ENCODE measurements at places on chromosomes 4 and X.

GRCh38 chr4:145307763-145308430, 127.5 kb upstream of the OTUD4 start:
- DNase-seq = no peak

DNA sequence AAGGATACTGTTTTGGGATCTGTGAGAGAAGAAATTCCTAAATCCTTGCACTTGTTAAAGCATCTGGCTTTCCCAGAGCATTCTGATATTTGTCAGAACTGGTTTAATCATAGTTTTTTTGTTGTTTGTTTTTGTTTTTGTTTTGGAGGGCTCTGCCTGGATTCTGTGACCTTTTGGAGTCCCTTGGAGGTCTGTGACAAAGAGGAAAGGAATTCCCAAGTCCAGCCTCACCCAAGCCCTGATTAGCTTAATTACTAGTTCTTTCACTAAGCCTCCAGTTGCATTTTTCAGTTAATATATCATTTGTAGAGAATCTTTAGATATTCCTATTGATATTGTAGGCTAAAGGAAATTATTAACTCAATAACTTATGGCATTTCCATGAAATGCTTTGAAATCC, 711 bp downstream of the ACE2 start:
- no peak for DNase-seq

GRCh38 chr4:7434766-7435150, at the start of gene PSAPL1:
Gene PSAPL1, minus strand, starts transcription at chr4:7434930. Its CDS starts 51 bp downstream, at chr4:7434879.
- no peak for DNase-seq

- DNase-seq = no peak
Measured at GRCh38 chrX:70969635-70970481, 39.0 kb upstream of the SLC7A3 start.

- DNase-seq = no peak
Measured at GRCh38 chrX:129981200-129981553, 1.3 kb upstream of the BCORL1 start.

DNA sequence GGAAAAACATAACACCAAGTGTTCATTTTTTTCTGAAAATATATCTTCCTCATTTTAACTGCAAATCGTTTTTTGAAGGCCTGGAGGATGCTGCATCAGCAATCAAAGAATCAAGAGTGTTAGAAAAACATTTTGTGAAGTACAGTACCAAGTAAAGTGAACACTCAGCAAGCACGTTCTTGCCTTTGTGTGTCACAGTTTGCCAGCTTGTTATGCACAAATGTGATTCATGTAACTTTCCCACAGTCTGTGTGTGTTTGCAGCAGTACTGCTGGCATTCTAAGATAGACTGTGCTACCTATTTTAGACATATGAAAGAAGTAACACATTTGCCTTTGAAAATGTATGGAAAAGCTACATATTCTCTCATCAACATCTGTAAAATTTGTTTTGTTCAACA, 1617.7 kb downstream of the RPA4 start:
- no peak for DNase-seq

- no peak for DNase-seq
Measured at GRCh38 chr4:94660614-94661013, 97.1 kb upstream of the BMPR1B start.

- no peak for DNase-seq
Measured at GRCh38 chr4:23039818-23040217, 347.1 kb downstream of the GBA3 start.

DNA sequence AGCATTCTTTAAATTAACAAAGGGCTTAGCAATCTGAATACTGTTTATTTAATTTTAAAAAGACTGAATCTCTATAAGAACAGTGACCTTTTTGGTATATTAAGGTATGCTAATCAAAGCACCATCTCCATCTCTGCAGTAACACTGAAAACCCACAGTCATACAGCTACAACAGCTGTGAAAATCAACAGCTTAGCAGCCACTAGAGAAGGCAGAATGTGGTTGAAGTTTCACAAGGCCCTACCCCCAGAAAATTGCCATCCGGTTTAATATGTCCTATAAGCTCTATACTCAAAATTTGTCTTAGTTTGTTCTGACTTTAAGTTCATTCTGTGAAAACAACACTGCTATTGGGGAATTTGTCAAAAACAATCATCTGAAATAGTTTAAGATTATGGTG, 128.7 kb downstream of the OPHN1 start:
- no peak for DNase-seq

- DNase-seq = no peak
Measured at GRCh38 chr4:183177001-183177400, 77.9 kb downstream of the WWC2 start.

DNA sequence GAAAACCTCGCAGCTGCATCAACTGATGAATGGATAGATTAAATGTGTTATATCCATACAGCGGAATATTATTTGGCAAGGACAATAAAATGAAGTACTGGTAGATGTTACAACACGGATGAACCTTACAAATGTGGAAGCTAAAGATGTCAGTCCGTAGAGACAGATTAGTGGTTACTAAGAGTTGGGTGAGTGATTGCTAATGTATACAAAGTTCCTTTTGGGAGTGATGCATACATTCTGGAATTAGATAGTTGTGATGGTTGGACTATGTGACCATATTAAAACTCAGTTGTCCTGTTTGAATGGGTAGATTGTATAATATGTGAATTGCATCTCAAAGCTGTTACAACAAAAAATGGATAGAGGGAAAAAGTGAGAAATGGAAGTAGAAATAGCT, 2.8 kb downstream of the FIP1L1 start:
- DNase-seq = no peak

GRCh38 chrX:87941841-87942240, 424.2 kb downstream of the KLHL4 start:
- no peak for DNase-seq
